ENCODE measurements at places on chromosomes 7 and 10.
A peak's percentile ranks its signal among the peaks of the same experiment; 100 is the strongest.

DNA sequence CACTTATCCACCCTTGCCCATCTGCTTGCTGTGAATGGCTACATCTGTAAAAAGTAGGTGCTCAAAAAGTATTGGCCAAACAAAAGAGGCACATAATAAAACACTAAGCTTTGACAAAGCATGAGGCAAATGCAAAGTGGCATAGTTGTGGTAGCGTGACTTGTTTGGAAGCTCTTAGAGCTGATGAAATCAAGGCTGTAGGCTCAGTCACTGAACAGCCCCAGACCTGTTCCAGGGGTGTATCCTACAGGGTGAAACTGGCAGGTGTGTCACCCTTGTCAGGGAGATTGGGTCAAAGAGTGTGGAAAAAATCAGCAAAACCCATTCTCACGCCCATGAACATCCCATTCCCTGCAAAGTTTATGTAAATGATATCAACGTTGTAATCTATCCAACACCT is 427.4 kb downstream of the PLXNA4 start:
- DNase-seq, result peak; percentile 31

DNA sequence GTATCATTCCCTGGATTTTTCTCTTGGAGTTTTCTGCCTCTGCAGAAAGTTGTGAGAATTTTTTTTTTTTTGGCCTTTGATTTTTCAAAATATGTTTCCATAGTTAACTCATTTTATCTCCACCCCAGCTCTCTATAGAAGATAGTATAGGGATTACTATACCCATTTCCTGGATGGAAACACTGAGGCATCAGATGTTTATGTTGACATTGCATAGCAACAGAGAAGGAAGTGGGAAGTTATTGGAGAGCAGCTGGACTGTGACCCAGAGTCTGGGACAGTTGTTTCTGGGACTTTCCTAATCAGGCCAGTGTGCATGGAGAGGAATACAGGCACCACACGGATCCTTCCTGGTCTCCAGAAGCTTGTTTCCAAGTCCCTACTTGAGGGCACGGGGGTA is 158.0 kb downstream of the CDH23 start:
- no peak for DNase-seq

- DNase-seq, result no peak
Measured at GRCh38 chr7:55286666-55287065, 78.5 kb upstream of the LANCL2 start.

GRCh38 chr7:73880755-73881328 is 19.9 kb downstream of the TMEM270 start:
- no peak for DNase-seq

- DNase-seq, result no peak
Measured at GRCh38 chr10:88062798-88063472, 199.5 kb downstream of the PTEN start.

- no peak for DNase-seq
Measured at GRCh38 chr10:29646238-29646902, 11.6 kb upstream of the SVIL start.

DNA sequence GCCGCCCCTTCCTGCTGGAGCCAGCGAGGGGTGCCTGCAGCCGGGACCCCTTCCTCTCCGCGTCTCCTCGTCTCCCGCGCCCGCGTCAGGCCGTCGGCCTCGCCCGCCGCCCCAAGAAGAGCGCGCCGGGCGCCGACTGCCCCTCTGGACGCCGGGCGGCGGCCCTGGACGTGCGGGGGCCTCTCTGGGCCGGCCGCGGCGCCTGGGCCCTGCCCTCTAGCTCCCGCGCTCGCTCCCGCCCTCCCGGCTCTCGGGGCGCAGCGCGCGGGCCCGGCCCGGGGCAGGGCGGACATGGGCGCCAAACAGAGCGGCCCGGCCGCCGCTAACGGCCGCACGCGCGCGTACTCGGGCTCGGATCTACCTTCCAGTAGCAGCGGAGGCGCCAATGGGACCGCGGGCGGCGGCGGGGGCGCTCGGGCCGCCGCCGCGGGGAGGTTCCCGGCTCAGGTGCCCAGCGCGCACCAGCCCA is 704 bp downstream of the ZNRF2 start:
- DNase-seq, result no peak

GRCh38 chr7:74006451-74007241 is 21.3 kb upstream of the ELN start:
- DNase-seq, result no peak

- DNase-seq, result no peak
Measured at GRCh38 chr7:97078023-97078969, 39.2 kb upstream of the SDHAF3 start.

GRCh38 chr7:135672560-135673359 is 10.4 kb downstream of the STMP1 start:
- DNase-seq, result no peak
